ENCODE measurements at places on chromosomes 4 and X.

DNA sequence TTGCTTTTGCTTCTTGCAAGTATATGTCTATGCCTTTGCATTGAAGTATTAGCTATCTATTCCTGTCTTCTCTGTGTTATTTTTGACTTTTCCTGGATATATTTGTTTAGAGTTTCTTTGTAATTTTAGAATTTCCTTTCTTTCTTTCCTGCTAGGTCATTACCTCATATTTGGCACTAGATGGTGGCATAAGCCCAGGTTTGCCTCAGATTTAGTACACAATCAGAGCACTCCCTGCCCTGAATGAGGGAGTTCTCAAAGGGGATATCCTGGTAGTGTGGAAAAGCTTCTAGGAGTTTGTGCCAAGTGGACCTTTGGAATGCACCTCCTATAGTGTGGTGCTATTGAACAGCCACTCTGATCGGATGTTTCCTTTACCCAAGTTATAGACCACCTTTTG lies 181.6 kb downstream of the UGT8 start:
- DNase-seq, result no peak

- DNase-seq, result no peak
Measured at GRCh38 chrX:151488677-151489076, 74.8 kb upstream of the PASD1 start.

DNA sequence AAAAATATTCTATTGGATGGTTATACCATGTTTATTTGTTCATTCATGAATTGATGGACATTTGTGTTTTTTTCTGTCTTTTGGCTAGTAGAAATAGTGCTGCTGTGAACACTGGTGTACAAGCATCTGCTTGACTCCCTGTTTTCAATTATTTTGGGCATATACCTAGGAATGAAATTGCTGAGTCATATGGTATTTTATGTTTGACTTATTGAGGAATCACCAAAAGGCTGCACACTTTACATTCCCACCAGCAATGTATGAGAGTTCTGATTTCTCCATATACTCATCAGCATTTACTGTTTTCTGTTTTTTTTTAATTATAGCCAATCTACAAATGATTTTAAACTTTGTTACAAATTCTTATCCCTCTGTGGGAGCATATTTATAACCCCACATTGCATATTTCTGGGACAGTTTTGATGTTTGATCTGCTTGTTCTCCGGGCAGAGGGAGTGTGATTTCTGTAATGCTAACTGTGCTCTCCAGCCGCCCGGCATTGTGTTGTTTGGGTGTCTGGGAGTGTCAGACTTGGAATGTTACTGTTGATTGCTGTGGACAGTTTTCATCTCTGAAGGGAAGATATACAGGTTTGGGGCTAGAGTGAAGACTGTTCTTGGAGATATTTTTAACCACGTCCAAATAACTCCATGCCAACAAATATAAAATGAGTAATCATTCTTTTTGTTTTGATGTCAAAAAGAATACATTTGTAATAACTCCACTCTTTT lies 60.5 kb upstream of the PGRMC2 start:
- no peak for DNase-seq

DNA sequence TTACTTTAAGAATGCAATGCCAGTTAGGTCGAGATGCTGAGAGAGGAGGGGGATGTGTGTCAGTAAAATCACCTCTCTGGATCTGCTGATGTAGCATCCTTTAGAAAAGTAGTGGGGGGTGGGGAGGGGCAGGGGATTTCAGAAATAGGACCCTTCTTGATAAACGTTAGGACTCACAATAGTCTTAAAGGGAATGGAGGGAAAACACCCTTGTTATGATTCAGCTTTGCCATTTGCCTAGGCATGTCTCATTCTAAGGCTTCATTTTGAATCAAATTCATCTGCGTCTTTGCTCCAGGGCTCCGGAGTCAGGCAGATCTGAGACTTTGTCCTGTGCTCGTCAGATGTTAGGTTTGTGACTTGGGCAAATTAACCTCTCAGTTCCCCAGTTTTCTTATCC lies 879 bp downstream of the SH2D1A start:
- no peak for DNase-seq

DNA sequence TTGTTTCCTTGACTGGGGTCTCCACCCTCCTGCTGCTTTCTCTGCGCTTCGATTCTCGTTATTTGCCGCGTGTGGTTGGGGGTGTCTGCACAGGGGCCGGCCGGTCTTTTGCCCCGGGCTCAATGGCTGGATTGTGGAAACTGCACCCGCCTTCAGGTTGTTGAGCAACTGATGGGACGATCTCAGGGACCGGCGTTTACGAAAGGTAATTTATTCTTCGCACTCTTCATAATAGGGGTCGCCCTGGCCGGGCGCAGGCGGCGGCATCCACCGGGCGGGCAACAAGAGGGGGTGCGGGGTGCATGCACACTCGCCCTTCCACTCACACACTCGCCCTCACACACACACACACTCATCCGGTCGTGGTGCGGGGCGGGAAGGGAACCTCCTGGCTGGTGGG lies 1.4 kb downstream of the ADGRL3 start:
- no peak for DNase-seq

DNA sequence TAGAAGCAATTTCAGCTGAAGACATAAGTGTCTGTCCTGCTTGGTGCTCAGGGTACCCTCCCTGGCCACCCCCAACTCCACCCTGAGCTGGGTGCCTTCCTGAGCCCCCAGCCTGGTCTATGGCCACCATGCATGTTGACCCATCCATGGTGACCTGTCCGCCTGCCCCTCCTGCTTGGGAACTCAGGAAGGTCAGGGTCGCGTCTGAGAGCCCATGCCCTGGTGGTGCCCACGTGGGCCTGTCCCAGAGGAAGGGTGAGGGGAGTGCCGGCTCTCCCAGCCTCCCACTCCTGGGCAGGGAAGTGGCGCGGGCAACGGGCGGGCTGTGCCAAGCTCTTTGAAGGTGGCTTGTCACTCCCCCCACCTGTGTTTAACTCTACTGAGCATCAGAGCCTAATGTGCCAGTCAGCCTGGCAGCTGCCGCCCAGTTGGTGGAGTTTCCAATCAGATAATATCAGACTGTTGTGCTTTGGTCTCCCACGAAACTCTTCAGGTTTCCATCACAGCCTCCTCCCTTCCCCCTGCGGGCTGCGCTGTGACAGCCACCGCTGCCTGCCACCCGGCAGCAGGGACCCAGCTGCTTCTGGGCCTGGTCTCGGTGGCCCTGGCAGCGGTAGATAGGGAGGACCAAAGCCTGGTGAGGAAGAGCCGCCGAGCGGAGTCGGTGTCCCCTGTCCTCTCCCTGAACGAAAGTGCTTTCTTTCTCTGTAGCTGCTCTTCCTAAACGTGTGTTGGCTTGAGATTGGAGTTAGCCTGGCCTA lies 4.8 kb downstream of the SH3BP2 start:
- DNase-seq, result no peak

GRCh38 chr4:99887837-99888236 lies 6.4 kb downstream of the LAMTOR3 start:
- no peak for DNase-seq

GRCh38 chr4:20995015-20995414 lies 294.8 kb downstream of the PACRGL start:
- DNase-seq, result no peak

GRCh38 chr4:87516683-87517082 lies 12.5 kb downstream of the SPARCL1 start:
- no peak for DNase-seq

GRCh38 chrX:65451663-65452062 lies 82.9 kb downstream of the LAS1L start:
- DNase-seq, result no peak

GRCh38 chr4:185834778-185835177 lies 22.8 kb upstream of the SORBS2 start:
- DNase-seq, result no peak

- DNase-seq, result no peak
Measured at GRCh38 chr4:173490256-173490655, 39.8 kb downstream of the HAND2 start.

GRCh38 chr4:170089668-170090351 lies at the start of gene AADAT:
AADAT (minus strand) TSS chr4:170089956; CDS start chr4:170089690, 266 bp downstream.
- peak; percentile 14 for DNase-seq

- no peak for DNase-seq
Measured at GRCh38 chrX:112670977-112671376, 8.8 kb downstream of the LHFPL1 start.

- no peak for DNase-seq
Measured at GRCh38 chr4:79178760-79179159, 147.1 kb downstream of the NAA11 start.

GRCh38 chrX:11688201-11688600 lies 22.5 kb upstream of the ARHGAP6 start:
- no peak for DNase-seq

DNA sequence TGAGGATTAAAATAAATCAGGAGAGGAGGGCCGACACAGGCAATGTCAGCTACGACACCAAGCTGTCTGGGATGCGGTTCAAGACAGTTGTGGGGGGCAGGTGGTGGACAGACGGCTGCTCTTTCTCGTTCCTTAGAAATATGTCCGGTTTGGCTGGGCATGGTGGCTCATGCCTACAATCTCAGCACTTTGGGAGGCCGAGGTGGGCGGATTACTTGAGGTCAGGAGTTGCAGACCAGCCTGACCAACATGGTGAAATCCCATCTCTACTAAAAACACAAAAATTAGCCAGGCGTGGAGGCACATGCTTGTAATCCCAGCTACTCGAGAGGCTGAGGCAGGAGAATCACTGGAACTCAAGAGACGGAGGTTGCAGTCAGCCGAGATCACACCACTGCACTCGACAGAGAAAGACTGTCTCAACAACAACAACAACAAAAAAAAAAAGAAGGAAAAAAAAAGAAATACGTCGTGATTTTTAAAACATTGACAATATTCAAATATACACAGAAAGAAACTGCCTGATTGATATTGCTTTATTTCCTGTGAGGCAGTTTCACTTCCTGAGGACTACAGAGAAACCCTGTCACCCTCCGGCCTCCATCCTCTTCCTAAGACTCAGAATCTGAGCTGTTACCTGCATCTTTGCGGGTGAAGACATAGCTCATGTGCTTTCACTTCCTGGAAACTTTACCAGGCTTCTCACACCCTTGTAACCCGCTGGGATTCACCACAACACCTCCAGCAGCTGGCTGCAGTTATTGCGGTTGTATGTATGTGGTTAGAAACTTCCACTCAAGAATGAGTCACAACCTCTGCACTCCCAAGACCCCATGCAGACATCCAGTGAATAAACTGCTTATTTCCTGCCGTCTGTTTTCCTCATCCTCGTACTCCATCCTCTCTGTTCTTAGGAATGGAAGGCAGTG lies 63.8 kb upstream of the STS start:
- DNase-seq, result peak; percentile 41

DNA sequence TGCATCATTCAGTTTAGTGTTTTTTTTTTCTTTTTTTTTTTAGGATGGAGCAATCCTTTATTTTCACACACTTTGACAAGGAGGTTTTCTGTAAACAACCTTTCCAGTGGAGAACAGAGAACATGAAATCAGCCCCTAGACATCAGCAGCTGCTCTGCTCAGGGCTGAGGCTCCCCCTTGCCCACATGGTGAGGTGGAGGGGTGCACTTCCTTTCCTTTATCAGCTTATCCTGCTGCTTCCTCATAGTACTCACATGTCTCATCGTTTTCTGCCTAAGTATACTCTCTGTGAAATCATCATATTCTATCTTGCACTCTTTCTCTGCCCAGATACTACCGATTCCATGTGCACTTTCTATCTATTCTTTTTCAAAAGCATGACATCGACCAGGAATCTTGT lies 47.6 kb upstream of the PRSS12 start:
- no peak for DNase-seq

DNA sequence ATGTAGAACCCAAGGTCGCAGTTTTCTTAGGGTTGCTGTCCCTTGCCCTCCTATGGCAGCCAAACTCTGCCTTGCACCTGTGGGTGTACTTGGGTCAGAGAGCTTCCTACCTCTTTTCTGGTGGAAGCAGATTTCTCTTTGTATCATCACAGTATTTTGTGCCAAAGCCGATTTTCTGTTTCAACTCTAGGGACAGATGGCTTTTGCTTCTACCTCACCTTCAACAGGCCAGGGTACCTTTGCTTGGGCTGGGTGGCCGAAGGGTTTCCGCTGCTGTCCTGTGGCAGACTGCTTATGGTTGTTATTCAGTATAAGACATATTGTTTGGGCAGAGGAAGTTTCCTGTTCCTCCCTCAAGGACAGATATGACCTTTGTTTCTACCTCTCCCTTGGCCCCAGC lies 22.4 kb downstream of the NEIL3 start:
- no peak for DNase-seq

DNA sequence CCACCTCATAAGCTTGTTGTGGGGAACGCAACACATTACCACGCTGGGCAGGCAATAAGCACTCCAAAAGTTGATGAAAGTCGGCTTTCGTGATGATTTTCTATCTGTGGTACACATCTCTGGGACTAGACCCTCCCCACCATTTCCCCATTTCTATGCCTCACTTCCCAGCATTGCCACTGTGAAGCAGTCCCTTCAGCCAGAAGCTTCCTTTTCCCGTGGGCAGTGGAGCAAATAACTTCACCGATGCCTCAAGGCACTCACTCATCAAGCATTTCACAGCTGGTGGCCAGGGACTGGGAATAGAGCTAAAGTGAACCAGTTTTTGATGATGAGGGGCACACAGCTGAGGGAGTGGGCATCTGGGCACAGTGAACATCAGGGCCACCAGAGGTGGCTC lies 18.9 kb downstream of the C4orf50 start:
- no peak for DNase-seq

GRCh38 chrX:121165930-121166359 lies 118.5 kb downstream of the GLUD2 start:
- DNase-seq, result no peak

- DNase-seq, result no peak
Measured at GRCh38 chrX:30495468-30495867, 82.1 kb downstream of the TASL start.

- no peak for DNase-seq
Measured at GRCh38 chrX:154525606-154526490, 9.8 kb upstream of the FAM3A start.

- no peak for DNase-seq
Measured at GRCh38 chr4:15657366-15657765, 2.2 kb upstream of the FBXL5 start.

GRCh38 chr4:155828628-155829027 lies 37.4 kb downstream of the ASIC5 start:
- DNase-seq, result no peak

DNA sequence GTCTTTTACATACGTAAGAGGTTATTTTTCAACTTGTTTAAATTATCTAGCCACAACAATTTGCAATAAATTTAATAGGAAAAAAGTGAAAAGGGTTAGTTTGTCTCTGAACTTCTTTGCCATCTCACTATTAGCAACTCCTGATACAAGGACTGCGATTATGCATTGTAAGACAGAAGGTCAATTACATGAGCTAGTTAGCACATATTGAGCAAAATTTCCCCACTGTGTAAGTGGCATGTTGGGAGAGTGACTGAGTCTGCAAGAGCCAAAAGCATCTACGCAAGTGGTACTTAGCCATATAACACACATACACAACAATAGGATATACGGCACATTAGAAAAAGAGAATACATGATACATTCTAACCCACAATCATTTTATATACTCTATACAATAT lies 927.2 kb downstream of the STPG2 start:
- DNase-seq, result no peak

DNA sequence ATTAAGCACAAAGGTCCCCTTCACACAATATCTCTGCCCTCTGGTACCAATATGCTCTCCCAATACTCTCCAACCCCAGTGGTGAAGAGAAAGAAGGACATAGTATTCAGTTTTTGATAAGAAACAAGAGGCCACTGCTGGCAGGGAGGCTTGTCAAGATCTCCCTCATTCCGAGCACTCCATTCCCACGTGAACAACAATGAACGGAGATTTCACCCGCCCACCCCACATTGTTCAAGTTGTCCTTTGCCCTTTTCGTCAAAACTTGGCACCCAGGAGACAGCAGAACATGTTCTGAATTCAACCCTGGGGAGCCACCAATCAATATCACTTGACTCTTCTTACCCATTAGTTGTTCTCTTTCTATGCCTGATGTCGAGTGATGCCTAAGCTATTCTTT lies 54.2 kb upstream of the SLC25A4 start:
- DNase-seq, result no peak

Measured in stimulated activated CD4-positive, alpha-beta T cell treated with anti-CD3 and anti-CD28 coated beads, Interleukin-4, amount 100 ng/mL, for 48 hours (primary cell).